ENCODE measurements at places on chromosomes 7 and 10.

DNA sequence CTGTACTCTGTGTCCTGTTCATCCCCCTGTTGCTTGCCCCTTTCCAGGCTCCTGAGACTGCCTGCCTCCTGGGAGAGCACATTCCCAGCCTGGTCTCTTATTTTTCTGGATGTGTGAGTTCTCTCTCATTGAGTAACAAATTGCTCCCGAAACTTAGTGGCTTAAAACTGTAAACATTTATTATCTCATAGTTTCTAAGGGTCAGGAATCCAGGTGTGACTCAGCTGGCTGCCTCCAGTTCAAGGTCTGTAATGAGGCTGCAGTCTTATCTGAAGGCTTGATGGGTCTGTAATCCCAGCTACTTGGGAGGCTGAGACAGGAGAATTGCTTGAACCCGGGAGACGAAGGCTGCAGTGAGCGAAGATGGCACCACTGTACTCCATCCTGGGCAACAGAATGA lies 53.6 kb upstream of the PRR15 start:
- DNase-seq: no peak

GRCh38 chr10:125193306-125193877 lies 33.0 kb upstream of the CTBP2 start:
- no peak for DNase-seq

- peak; percentile 55 for DNase-seq
Measured at GRCh38 chr10:63720072-63720537, 198.9 kb downstream of the REEP3 start.

DNA sequence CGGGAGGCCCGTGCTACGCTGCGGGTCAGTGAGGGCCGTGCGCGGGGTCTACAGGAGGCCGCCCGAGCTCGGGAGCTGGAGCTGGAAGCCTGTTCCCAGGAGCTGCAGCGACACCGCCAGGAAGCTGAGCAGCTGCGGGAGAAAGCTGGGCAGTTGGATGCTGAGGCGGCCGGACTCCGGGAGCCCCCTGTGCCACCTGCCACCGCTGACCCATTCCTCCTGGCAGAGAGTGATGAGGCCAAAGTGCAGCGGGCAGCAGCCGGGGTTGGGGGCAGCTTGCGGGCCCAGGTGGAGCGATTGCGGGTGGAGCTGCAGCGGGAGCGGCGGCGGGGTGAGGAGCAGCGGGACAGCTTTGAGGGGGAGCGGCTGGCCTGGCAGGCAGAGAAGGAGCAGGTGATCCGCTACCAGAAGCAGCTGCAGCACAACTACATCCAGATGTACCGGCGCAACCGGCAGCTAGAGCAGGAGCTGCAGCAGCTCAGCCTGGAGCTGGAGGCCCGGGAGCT lies 7.0 kb downstream of the LZTS2 start:
- DNase-seq: no peak
